ELR (cell line): ENCODE measurements at places on chromosomes 4 and X.

- DNase-seq = no peak
These were observed 128.7 kb downstream of the CCNB3 start for GRCh38 chrX:50333308-50333707.

DNA sequence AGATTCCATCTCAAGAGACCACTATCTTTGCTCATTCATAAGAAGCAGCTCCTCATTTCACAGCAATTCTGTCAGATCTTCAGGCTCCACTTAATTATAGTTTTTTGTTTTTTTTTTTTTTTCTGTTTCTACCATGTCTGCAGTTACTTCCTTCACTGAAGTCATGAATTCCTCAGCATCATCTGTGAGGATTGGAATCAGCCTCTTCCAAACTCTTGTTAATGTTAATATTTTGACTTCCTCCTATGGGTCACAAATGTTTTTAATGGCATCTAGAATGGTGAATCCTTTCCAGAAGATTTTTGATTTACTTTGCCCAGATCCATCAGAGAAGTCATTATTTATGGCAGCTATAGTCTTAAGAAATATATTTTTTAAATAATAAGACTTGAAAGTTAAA is 53.1 kb downstream of the BMP2K start:
- peak; percentile 1 for DNase-seq

DNA sequence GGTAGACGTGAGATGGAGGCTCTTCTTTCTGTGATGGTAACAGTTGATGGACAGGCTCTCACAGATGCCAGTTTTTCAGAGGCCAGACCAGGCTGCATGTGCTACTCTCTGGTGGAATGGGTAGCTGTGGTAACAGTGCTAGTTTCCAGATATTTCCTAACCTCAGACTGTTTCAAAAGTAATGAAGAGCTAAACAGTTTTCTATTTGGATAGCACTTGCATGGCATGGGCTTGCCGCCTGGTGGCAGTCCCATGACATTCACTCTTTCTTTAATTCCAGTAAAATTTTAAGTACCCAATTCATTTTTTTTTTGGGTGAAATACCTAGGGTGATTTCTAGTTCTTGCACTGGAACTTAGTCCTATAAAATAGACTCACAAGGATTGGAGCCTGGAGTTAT is 220.2 kb upstream of the MAD2L1 start:
- no peak for DNase-seq

DNA sequence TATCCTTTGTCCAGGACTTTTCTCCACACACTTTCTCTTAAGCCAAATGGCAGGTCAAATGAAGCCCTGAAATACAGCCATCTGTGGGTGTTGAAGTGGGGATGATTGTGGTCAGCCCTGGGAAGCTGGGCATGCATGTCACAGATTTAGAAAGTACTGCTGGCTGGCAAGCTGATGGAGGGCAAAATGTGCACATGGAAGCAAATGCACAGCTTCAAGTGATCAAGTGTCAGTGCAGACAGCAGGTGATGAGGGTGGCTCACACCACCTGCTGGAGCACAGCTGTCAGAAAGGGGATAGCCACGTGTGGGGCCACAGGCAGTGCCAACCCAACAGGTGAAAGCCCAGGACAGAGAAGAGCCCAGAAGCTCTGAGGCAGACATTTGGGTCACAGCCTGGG is 40.3 kb upstream of the ATXN3L start:
- no peak for DNase-seq

DNA sequence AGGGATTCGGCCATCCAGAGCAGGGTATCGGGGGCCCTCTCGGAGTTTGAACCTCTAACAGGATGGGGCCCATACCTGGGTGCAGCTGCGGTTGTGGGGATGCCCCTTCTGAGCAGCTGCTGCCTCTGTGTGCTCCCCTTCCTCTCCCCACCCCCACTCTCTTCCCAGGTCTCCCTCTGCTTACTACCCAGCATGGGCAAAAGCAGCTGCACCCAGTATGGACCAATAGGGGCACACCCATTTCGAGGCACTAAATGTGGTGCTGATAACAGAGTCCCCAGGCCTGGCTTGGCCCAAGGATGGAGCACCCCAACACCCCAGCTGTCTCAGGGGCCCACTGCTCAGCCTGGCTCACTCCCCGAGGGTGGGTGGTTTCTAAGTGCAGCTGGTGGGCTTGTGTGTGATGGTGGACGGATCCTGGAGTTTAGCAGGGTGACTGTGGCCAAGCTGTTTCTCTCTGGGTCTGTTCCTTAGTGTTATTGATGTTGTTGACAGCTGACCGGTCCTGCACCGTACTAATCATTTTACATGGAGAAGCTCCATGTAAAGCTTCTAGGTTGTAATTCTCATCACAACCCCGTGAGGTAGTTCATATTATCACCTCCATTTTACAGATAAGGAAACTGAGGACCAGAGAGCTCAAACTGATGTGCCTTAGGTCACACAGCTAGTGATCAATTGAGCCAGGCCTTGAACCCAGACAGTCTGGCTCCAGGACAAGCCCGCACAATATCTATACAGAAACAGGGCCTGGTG is 13.1 kb upstream of the KIAA0232 start:
- no peak for DNase-seq
